ENCODE measurements at places on chromosomes 4 and X.

DNA sequence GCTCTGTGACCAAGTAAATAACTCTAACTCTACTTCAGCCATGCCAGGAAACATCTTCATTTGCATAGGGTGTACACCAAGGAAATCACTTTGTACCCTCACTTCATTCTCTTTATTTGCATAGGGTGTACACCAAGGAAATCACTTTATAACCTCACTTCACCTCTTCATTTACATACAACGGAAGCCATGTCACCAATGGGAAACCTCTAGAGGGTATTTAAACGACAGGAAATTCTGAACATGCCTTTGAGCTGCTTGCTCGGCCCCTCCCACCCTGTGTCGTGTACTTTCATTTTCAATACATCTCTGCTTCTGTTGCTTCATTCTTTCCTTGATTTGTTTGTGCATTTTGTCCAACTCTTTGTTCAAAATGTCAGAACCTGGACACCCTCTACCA lies 848.1 kb upstream of the FRG1 start:
- H3K36me3 ChIP-seq = no peaks in the 10 kb centered on the region
- no peak overlapping the region for H3K27ac ChIP-seq
- H3K27me3 ChIP-seq = no peaks in the 10 kb centered on the region
- H3K4me1 ChIP-seq = no peaks in the 10 kb centered on the region
- no peak for DNase-seq

- H3K4me3 ChIP-seq = no peak overlapping the region
- H3K27ac ChIP-seq = no peak overlapping the region
- H3K4me1 ChIP-seq = no peaks in the 10 kb centered on the region
- H3K27me3 ChIP-seq = no peaks in the 10 kb centered on the region
- DNase-seq = no peak
- H3K36me3 ChIP-seq = no peaks in the 10 kb centered on the region
Observed at GRCh38 chrX:40867352-40867751, 132.0 kb upstream of the MED14 start.

DNA sequence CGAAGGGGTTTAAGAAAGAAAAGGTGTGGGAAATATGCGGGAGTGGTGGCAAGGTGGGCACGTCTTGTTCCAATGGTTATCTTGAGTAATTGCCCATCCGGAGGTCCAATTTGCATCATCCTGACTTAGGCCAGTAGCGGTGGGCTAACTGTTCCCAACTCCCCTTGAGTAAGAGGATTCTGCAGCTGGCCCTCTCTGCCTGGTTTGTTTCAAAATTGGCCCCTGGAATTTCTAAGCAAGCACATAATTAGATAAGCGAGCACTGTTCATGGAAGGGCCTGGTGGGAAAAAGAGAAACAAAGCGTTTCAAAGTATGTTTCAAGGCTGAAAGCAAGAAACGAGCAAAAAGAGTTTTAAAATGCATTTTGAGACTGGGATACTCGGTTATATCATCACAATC lies 198.2 kb downstream of the CEP135 start:
- H3K4me3 ChIP-seq = no peak overlapping the region
- H3K27ac ChIP-seq = no peak overlapping the region
- no peak for DNase-seq
- no peaks in the 10 kb centered on the region for H3K4me1 ChIP-seq

- H3K36me3 ChIP-seq = no peaks in the 10 kb centered on the region
- H3K27ac ChIP-seq = no peak overlapping the region
- DNase-seq = no peak
- no peaks in the 10 kb centered on the region for H3K4me1 ChIP-seq
- no peaks in the 10 kb centered on the region for H3K27me3 ChIP-seq
- H3K4me3 ChIP-seq = no peak overlapping the region
Observed at GRCh38 chr4:89000844-89001360, 56.1 kb downstream of the FAM13A start.

DNA sequence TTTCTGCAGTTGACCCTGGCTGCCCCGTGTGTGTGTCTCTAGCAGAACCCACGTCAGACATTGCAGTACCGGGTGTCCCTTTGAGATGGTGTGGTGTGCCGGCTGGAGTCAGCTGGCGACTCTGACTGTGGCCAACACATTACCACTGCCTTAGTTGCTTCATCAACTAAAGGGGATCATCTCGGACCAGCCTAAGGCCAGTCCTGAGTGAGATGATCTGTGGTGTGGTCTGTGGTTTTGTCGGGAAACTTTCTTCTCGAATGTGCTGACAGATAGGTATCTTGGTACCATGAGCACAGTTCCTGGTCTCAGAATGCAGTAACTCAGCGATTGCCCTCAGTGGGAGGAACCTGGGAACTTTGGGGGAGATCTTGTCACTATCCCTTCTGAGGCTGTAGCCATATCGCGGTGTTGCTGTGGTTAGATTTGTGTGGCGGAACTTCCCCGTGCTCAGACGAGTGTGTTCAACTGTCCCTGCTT lies 15.8 kb downstream of the TBC1D14 start:
- H3K4me1 ChIP-seq = peaks cover 40% of the 10 kb centered on the region
- no peaks in the 10 kb centered on the region for H3K27me3 ChIP-seq
- no peak overlapping the region for H3K27ac ChIP-seq
- DNase-seq = no peak
- peaks cover 25% of the 10 kb centered on the region for H3K36me3 ChIP-seq

DNA sequence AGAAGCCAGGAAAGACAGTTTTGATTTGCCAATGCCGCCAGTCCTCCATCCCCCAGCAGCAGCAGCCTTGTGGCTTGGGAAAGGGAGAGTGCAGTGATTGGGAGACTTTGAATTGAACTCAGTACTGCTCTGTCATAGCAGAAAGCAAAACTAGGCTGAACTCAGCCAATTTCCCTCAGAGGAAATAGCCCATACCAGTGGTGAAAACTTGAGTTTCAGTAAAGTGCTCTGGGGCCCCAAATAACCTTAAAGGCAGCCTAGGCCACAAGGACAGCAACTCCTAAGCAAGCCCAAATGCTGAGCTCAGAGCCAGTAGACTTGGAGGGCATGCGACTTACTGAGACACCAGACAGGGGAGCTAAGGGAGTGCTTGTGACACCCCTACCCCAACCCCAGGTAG lies 2.0 kb upstream of the PROM1 start:
- H3K27ac ChIP-seq = no peak overlapping the region
- H3K27me3 ChIP-seq = peaks cover 56% of the 10 kb centered on the region
- no peak overlapping the region for H3K4me3 ChIP-seq
- no peak for DNase-seq
- H3K4me1 ChIP-seq = no peaks in the 10 kb centered on the region

- H3K4me3 ChIP-seq = peak overlapping the region; percentile 90
- no peaks in the 10 kb centered on the region for H3K36me3 ChIP-seq
- no peak overlapping the region for H3K27ac ChIP-seq
- no peak for DNase-seq
- H3K4me1 ChIP-seq = peaks cover 9% of the 10 kb centered on the region
Observed at GRCh38 chr4:163495900-163496299, 1.4 kb downstream of the TMA16 start.

GRCh38 chrX:14939644-14940043 lies 66.4 kb downstream of the MOSPD2 start:
- no peak overlapping the region for H3K4me3 ChIP-seq
- H3K4me1 ChIP-seq = no peaks in the 10 kb centered on the region
- H3K27me3 ChIP-seq = no peaks in the 10 kb centered on the region
- DNase-seq = no peak

DNA sequence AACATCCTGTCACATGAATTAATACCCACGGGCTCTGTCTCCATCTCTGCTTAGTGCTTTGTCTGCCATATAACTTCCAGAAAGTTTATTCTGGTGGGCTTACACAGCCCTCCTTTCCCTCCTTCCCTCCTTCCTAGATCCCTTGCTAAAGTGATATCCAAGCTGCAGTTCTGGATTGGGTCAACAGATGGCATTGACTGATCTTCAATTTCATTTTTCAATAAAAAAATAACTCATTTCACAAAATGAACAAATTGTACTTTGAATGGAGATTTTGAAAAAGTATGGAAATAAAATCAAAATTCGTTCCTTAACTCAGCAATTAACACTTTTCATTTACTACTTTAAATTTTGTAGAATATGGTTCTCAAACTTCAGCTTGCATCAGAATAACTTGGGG lies 94.9 kb downstream of the NXF2 start:
- no peaks in the 10 kb centered on the region for H3K4me1 ChIP-seq
- no peaks in the 10 kb centered on the region for H3K27me3 ChIP-seq
- no peaks in the 10 kb centered on the region for H3K36me3 ChIP-seq
- DNase-seq = no peak
- no peak overlapping the region for H3K27ac ChIP-seq

All from thymus (tissue), 14 donors.